HFFc6 (cell line): ENCODE measurements at places on chromosomes 1 and 21. TPM values are rescaled to one million over a fixed set of nuclear protein-coding genes. Genes with fewer than 3 reads are reported as not detected.

TNNT2 gene
- total RNA-seq = not detected in 3 replicates

GUCA2B gene
- total RNA-seq = not detected in 2 replicates

TMCO1 gene
- 140 to 177 TPM (median 158 TPM) in 3 replicates for total RNA-seq

OR2T3 gene
- total RNA-seq = not detected in 3 replicates

DNA sequence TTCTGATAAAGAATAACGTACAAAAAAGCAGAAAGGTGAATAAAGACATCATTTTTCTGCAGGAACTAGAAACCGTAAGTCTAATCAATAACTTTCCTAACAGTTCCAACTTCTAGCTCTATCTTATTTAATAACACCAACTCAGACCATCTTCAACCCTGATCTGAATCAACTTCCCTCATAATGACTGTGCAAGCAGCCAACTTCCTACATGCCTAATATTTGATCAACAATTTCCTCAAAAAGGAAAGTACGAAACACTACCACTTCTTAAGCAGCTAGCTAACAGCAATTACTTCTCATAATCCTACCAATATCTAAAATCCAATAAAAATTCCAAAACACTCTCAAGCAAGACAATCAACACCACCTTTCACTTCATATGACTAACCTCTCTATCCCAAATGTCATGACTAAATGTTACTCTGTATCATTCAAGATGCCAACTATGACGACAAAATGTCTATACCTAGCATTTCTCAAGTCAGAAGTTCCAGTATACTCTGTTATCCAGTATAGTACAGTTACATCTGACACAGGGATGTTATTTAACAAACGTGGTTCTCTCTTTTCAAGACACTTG is 1.7 kb downstream of the COP1 start:
- H3K27ac ChIP-seq = peak overlapping the region; percentile 71
- H3K27me3 ChIP-seq = peaks cover 3% of the 10 kb centered on the region
- H3K4me3 ChIP-seq = peak overlapping the region; percentile 96
- no peak for DNase-seq

GRCh38 chr1:3012456-3013291 is 8.6 kb upstream of the ACTRT2 start:
- H3K36me3 ChIP-seq = peaks cover 14% of the 10 kb centered on the region; the same call in 1 of the 2 replicates
- no peak overlapping the region for H3K27ac ChIP-seq

DNA sequence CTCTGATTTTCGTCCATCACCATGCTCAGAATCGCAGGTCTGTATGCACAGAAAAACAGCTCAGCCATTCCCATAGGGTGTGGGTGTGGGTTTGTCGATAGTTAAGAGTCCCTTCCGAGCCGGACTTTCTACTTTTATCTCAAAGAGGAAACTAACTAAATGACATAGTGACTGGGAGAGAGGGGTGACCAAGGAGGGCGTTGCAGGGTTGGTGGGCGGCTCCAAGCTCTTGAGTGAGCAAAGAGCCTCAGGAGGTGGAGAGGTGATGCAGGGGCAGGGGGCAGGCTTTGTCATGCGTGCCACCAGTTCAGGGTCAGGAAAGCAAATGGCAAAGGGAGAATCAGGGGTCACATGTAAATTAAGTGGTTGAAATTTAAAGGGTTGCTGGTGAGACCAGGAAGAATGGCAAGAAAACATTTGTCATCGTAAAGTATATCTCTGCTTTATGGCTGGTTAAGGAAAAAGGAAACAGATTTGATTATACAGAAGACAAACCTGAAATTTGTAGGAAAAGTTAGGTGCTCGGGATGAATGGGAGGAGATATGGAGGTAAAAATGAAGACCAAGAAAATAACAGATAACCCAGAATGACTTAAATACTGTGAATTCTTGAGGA is 249.0 kb downstream of the SETD4 start:
- peaks cover 4% of the 10 kb centered on the region for H3K27me3 ChIP-seq
- DNase-seq = no peak
- no peak overlapping the region for H3K4me3 ChIP-seq
- H3K27ac ChIP-seq = no peak overlapping the region

DNA sequence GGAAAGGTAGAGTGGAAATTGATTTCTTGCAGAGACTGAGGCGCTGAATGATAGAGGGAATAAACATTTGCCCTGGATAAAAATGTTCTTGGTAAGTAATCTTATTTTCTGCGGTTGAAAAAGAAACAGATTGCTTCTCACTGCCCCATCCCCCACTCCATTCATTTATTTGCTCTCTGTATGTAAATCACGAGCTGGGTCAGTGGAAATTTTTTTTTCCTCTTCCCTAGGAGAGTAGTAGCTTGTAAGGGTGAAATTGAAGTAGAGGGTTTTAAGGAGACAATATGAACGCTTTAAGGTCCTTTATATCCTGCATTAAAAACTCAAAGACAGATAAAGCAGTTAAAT is 1.4 kb upstream of the BRINP3 start:
- peak overlapping the region; percentile 82 for H3K4me3 ChIP-seq
- peaks cover 8% of the 10 kb centered on the region for H3K27me3 ChIP-seq
- H3K4me1 ChIP-seq = no peaks in the 10 kb centered on the region; the same call in 1 of the 2 replicates
- H3K27ac ChIP-seq = no peak overlapping the region
